ENCODE measurements at places on chromosomes 16 and 17.

- DNase-seq: no peak
Observed at GRCh38 chr16:4060009-4060408, 56.2 kb downstream of the ADCY9 start.

GRCh38 chr17:72613396-72613795 lies 479.1 kb downstream of the SLC39A11 start:
- DNase-seq: no peak

DNA sequence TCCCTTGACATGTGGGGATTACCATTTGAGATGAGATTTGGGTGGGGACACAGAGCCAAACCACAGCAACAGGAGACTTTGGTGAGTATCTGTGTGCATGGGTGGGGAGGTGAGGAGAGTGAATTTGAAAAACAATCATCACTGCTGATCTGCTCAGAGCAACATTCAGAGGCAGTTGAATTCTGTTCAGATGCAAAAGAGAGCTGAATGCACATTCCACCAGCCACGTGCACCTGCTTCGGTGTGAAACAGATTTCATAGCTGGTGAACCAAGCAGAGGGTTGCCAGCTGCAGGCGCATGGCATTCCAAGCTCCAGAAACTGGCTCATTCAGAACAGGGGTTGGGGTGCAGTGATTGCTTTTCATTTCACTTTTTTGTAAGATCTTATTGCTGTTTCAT lies 233.1 kb upstream of the FOXF1 start:
- DNase-seq: no peak

GRCh38 chr17:34665150-34665806 lies 85.9 kb downstream of the TMEM132E start:
- no peak for DNase-seq

GRCh38 chr16:80569440-80570105 lies 28.8 kb downstream of the DYNLRB2 start:
- no peak for DNase-seq

- DNase-seq: no peak
Observed at GRCh38 chr17:48139944-48140343, 32.4 kb downstream of the SNX11 start.

GRCh38 chr17:65154770-65155589 lies 17.8 kb downstream of the RGS9 start:
- no peak for DNase-seq

Data from fibroblast of skin of left biceps (primary cell).